ENCODE measurements at places on chromosomes 5 and 9.

GRCh38 chr5:61919920-61920319 is 386.1 kb upstream of the KIF2A start:
- DNase-seq = peak; percentile 49

DNA sequence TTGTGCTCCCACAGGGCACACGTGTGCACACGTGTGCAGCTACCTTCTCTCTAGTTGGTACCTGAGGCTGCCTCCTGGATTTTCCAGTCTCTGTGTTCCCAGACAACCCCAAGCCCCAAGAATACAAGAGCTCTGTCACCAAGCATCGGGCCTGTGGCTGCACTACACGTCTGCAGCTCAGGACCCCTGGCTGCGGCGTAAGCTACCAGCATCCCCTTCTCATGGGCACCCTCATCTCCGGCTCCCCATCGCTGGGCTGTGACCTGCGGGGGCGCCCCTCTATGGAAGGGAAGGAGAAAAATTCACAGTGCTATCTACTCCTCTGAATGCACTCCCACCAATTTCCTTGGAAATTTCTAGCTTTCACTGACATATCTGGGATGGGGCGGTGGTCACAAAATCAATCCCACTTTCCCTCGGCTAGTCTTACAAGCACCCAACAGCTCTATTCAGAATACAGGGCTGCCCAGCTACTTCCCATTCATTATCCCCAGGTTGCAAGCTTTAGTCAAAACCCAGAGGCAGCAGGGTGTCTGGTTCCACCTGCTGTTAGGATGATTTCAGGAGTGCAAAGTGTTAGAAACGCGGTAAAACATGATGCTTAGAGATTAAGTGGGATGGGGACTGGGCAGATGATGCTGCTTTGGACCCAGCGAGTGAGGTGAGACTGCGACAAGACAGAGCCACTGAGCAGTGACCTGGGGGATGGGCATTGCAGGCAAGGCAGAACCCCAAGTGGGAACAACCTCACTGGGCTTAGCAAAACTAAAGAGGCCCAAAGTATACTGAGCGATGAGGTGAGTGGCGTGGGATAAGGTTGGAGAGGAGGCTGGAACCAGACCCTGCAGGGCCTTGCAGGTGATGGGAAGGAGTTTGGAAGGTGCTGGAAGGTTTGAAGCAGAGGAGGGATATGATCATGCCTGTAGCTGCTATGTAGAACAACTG is 121.7 kb downstream of the KCNIP1 start:
- DNase-seq = no peak

- DNase-seq = no peak
These were observed 32.0 kb upstream of the MSX2 start for GRCh38 chr5:174692381-174692780.

DNA sequence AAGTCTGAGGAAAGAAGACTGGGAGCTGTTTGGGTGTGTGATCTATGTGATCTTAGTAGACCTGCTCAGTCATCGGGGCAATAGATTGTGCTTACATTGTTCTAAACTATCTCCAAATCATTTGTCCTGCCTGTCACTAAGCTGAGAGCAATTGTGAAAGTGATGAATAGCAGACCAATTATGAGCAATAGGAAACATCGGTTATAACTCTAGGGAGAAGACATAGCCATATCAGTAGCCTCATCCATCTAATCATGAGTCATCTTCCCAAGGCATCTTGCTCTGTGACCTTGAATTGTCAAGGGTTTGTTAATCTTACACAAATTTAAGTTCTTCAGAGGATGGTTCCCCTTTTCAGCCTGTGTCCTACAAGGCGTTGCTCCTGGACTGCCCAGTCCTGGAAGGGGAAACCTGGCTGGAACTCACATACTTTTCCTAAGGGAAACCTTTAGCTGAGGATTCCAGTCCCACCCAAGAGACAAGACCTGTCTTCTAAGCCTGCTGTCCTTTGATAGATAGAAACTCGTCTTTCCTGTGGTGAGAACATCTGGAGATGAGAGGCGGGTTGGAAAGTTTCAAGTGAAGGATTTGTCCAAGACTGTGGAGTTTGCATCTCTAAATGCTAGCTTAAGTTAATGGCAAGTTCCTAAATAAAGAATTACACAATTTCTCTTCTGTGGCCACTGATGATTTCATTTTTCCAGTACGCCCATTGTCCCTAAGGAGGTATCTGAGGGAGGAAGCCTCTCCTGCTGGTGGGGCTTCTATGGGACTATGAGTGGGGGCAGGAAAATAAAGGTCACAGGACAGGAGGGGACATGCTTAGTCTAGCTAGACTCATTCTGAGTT is 53.9 kb upstream of the TRIM32 start:
- DNase-seq = no peak

- no peak for DNase-seq
These were observed 86.7 kb downstream of the KCNIP1 start for GRCh38 chr5:170590566-170590965.

DNA sequence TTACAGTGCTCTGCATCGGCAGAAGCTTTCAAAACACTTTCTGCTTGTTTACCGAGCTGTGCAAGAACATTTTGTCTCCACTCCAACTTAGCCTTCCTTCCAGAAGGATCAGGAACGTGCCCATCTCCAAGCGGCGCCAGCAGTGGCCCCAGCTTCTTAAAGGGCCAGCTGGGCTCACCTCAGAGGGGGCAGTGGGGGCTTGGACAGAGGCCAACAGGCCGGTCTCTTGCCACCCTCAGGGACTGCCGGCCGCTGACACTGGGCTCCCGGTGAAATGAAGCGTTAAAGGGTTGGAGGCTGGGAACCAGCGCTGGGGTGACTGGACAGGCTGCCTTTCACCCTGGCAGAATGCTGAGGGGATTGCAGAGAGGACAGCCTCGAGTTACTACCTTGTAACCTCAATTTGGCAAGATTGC is 67.0 kb upstream of the RNU6ATAC start:
- DNase-seq = no peak

Measured in DMS153 (cell line).